ENCODE measurements at places on chromosomes 1 and 21.
A peak's percentile ranks its signal among the peaks of the same experiment; 100 is the strongest.

- no peak for DNase-seq
These were observed 35.3 kb upstream of the HAO2 start for GRCh38 chr1:119333163-119333896.

DNA sequence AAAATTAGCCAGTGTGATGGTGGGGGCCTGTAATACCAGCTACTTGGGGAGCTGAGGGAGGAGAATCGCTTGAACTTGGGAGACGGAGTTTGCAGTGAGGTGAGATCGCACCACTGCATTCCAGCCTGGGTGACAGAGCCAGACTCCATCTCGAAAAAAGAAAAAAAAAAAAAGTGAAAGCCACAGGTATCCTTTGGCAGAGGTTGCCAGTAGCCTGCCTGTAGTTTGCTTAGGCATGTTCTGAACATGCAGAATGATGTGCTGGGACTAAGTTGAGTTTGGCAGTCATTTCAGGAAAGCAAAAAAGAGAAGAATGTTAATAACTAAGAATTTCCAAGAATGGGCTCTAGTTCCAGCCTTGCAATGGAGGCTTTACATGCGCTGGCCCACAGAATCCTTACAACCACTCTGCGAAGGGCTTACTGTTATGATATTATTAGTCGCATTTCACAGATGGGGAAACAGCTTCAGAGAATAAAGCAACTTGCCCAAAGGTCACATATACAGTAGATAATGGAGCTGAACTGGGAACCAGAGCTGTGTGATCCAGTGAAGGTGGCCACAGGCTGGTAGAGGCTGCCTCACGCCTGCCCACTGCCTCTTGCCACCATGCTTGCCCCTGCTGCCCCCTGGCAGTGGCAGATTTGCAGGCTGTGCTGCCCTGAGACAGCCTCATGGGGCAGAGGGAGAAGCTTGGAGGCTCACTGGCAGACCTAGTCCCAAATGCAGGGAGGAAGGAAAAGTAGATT is 66.5 kb upstream of the LYST start:
- DNase-seq: no peak

DNA sequence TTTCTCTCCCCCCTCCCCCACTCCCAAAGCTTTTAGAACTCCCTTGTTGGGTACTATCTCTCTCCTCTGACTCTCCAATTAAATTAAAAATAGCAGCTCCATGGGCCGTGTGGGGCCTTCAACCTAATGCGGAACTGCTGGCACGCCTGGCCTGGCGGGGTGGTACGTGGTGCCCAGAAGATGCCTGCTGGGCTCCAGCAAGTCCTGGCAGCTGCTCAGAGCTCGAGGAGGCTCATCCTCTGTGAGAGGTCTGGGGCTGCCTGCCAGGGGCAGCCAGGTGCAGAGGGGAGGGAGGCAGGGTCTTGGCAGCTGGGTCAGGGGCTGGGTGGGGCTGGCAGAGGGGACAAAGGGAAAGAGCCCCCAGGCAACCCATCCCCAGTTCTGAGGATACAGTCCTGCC is 74.4 kb downstream of the ACTL8 start:
- no peak for DNase-seq

- no peak for DNase-seq
These were observed 73.9 kb downstream of the SNRPE start for GRCh38 chr1:203935321-203935720.

- no peak for DNase-seq
These were observed 11.5 kb downstream of the TRIM33 start for GRCh38 chr1:114499478-114499877.

DNA sequence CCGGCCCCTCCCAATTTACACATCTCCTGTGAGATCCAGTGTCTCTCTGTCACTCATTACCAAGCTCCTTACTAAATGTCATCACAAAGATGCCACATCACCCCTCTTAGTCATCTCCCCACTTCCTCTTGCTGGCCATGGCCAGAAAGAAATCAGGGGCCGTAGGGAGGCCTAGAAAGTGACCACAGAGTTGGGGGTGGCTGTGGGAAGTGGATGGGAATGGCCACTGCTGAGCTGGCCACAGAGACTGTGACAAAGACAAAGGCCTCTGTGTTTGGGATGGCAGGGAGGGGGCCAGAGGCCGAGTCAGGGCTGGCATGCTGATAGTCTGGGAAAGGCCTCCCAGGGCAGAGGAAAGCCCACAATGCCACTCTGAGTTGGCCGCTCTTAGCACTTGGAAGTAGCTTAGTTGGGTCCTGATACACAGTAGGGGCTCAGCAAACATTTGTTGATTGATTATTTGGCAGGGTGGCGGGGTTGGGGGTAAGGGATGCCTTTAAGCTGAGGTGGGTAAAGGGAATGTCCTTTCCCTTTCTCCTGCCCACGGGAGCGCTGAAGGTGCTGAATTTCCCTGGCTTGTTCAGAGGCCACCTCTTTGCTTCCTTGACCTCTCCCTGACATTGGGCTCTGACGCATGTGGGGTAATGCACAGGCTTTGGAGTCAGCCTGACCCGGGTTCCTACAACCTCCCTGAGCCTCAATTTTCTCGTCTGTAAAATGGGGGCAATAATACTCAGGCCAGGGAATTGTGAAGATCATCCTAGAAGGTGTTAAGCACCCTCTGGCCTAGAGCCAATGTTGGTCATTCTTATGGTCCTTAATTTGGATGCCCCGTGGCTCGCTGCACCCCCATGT is 13.2 kb downstream of the NAV1 start:
- peak; percentile 43 for DNase-seq

GRCh38 chr1:232853994-232854797 is 49.0 kb downstream of the MAP10 start:
- DNase-seq: no peak

GRCh38 chr1:11885916-11886315 is 27.2 kb upstream of the NPPB start:
- no peak for DNase-seq

DNA sequence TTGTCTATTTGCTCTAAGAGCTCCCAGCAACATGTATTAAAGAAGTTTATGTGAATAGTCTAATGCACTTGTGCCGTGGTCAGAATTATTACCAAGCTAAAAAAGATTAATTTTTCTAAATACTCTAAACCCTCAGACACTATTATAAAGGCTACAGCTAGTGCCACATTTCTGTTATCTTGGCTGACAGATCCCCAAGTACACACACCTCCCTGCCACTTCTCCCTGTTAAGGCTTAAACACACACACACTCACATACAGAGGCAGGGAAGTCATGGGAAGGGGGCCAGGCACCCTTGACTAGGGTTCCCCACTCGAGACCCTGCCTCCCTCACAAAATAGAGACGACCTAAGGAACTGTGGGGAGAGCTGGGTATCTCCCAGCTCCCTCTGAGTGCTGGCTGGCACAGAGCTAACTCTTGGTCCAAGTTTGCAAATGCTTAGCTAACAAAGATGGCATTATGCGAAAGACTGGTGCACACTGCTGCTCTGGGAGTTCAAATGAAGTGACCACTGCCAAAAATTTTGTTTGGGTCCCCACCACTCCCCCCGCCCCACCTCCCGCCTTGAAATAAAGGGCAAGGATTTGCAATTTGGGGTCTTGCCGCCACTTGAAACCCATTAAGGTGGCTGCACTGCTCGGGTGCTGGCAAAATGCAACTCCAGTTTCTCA is 9.8 kb downstream of the SSBP3 start:
- DNase-seq: peak; percentile 47

DNA sequence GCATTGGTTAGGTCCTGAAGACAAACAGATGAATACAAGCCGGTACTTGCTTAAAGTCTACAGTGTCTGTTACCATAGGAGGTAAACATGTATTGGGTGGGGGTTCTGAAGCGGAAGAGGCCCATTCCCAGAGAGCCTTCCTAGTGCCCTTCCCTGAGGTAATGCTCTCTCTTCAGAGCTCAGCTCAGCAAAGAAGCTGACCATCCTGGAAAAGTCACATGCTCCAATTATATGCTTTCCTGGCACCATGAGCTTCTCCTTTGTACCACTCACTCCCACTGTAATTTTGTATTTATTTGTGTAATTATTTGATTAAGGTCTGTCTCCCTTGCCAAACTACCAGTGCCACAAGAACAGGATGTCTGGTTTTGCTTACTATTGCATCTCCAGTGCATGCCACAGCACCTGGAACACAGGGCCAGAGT is 42.0 kb downstream of the RAB3B start:
- DNase-seq: no peak

All from hypothalamus (tissue), 51 donors.